ENCODE measurements at places on chromosomes 6 and 20. TPM values are rescaled to one million over a fixed set of nuclear protein-coding genes. Genes with fewer than 3 reads are reported as not detected.

The RGS19 gene
- 10.7 TPM for total RNA-seq

The FAM83D gene
- total RNA-seq = 14.1 TPM

The NKAIN2 gene
- 12.4 TPM for total RNA-seq

The HLA-DOA gene
- total RNA-seq = 11.0 TPM

The MPC1 gene
- total RNA-seq = 68.9 TPM

The MYB gene
- total RNA-seq = 4.4 TPM

The MUC21 gene
- not detected for total RNA-seq

The FAM162B gene
- total RNA-seq = 13.5 TPM

The SNX21 gene
- 41.5 TPM for total RNA-seq

The AGER gene
- total RNA-seq = 6.0 TPM

The PCK1 gene
- total RNA-seq = 105 TPM

The SALL4 gene
- total RNA-seq = 7.7 TPM

The DLK2 gene
- total RNA-seq = 1.3 TPM

The DST gene
- 317 TPM for total RNA-seq

The SMPDL3A gene
- 13.5 TPM for total RNA-seq

The MUC22 gene
- total RNA-seq = not detected

The TULP4 gene
- total RNA-seq = 160 TPM

The PPIL6 gene
- 11.7 TPM for total RNA-seq

The SLC24A3 gene
- total RNA-seq = 8.9 TPM
